ENCODE measurements at places on chromosomes 12 and 14. TPM values are rescaled to one million over a fixed set of nuclear protein-coding genes. Genes with fewer than 3 reads are reported as not detected.

- no peak for DNase-seq
These were observed 7.8 kb upstream of the KRT72 start for GRCh38 chr12:52608826-52609630.

- no peak for DNase-seq
These were observed 11.3 kb downstream of the PPP2R5C start for GRCh38 chr14:101772770-101773169.

- no peak for DNase-seq
These were observed 10.5 kb upstream of the STAC3 start for GRCh38 chr12:57261428-57261865.

C3AR1 gene
- total RNA-seq, result 6.0 TPM

LRRIQ1 gene
- total RNA-seq, result 18.0 TPM
